ENCODE measurements at places on chromosomes 1 and 21.

DNA sequence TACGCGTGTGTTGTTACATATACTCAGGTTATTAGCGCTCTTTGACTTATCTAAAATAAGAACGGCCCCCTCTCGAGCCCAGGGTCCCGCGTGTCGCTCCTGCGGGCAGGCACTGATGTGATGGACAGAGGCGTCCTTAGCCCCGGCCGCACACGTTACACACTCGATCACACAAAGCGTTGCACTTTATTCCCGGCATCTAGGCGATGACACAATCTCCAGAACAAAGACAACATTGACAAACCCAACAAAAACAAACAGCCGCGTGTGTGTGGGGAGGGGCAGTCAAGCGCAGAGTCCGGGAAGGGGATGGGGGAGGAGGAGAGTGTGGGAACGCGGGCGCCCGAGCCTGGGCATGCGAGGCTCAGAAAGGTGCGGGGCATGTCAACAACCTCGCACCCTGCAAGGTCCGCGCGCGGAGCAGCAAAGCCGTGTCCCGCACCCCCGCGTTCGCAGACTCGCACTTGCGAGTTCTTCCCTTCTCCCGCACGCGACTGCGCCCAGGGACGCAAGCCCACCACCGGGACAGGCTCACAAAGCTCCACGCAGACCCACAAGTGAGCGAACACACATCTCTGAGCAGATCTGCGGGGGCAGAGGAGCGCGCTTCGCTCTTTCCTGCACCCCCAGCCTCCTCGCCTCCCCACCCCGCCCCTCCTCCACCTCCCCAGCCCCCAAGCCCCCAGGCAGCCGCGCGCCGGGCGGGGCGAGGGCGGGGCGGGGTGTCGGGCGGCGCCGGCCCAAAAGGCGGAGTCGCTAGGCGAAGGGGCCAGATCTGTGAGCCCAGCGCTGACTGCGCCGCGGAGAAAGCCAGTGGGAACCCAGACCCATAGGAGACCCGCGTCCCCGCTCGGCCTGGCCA is at the start of gene EFNA1:
Gene EFNA1, plus strand, starts transcription at position 772 of the 862 bp plus-strand sequence. CDS start 102 bp downstream, outside the sequence.
- DNase-seq, result peak; percentile 92

DNA sequence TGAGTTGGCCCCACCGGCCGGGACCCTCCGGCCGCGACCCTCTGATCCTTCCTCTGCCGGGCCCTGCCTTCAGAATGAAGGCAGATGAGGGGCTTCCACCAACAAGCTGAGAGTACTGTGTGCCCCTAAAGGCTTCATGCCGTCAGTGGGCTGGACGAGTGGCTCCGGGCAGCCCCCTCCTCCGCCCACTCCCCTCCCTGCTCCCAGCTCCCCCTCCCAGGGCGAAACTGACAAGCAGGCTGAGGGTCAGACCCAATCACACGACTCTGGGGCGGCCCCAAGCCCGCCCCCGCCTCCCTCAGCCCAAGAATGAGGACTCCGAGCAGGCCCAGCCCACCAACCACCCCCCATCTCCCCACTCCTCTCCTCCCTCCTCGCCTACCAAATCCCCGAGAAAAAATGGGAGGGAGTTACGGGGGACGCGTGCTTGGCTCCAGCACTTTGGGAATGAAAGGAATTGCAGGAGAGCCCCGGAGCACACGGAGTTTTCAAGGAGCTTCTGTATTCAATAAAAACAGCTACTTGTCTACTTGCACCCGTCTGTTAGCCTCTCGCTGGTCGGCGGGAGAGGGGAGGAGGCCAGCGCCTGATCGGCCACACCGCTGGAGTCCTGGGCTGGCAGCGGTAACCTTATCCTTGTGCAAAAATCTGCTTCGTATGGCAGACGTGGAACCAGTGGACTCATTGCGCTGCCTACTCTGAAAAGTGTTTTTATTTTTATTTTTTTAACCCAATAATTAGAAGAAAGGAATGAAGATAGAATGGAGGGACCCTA is at the start of gene COL11A1:
Gene COL11A1, minus strand, starts transcription at position 147 of the 775 bp plus-strand sequence. CDS start 344 bp downstream, outside the sequence.
- DNase-seq, result no peak

GRCh38 chr1:89047734-89048133 is 17.3 kb downstream of the GBP1 start:
- DNase-seq, result no peak

DNA sequence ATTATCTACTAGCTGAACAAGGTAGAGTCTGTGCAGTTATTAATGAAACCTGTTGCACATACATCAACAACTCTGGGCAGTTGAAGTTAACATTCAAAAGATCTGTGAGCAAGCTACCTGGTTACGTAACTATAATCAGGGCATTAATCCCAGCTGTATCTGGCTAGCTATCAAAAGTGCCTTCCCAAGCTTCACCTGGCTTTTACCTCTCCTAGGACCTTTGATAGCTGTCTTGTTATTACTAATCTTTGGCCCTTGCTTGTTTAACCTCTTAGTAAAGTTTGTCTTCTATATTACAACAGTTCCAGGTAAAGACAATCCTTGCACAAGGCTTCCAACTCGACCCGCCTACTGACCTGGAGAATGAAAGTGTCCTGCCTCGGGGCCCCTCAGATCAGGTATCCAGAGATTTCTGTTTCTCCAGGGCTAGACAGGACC is 29.6 kb upstream of the SLC6A9 start:
- no peak for DNase-seq

GRCh38 chr1:46068525-46068924 is 63.9 kb downstream of the PIK3R3 start:
- no peak for DNase-seq

DNA sequence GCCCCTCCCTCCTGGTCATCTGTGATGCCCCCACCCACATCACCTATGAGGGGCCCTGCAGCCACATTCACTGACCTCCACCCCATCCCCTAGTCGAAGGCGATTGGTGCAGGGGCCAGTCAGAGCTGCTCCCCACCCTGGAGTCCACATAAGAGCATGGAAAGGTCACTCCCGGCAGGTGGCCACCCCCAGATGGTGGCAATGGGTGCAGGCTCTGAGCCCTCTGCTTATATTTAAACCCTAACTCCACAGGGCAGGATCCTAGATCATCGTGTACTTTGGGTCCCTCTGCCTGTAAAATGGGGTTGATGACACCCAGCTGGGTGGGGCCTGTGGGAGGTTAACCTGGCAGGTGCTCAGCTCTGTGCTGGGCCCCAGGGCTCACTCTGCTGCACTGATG is 186.8 kb upstream of the C1orf174 start:
- no peak for DNase-seq

- DNase-seq, result peak; percentile 65
These were observed 229.7 kb upstream of the CACYBP start for GRCh38 chr1:174769961-174770549.

DNA sequence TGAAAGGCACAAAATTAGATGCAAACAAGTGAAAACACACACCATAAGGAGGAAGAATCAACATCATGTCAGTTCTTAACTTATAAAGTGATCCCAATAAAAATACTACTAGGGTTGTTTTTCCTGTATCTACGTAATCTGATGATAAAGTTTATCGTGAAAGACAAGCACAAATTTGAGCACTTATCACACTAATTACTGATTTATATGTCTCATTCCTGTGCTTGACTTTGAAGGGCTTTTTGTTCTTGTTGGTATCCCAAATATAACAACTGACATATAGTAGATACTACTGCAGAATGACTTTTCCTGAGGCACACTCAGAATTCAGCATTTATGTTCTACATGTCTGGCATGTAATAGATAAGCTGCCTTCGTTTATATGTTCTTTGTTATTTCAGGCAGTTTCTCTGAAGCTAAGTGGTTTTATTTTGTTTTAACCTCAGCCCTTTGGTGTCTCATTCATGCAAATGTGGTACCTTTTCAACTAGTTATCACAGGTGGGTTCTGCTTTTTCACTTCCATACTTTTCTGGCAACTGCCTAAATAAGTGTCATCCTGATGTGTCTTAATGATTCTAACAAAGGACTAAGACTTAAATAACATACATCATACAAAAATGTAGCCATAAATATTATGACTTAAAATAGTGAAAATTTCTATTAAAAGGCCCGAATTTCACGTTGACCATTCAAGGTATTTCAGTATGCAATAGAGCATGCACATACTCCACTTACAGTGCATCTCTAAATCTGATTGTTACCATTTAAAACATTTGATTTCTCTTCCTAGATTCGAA is 73.2 kb downstream of the LRRC8C start:
- DNase-seq, result no peak

DNA sequence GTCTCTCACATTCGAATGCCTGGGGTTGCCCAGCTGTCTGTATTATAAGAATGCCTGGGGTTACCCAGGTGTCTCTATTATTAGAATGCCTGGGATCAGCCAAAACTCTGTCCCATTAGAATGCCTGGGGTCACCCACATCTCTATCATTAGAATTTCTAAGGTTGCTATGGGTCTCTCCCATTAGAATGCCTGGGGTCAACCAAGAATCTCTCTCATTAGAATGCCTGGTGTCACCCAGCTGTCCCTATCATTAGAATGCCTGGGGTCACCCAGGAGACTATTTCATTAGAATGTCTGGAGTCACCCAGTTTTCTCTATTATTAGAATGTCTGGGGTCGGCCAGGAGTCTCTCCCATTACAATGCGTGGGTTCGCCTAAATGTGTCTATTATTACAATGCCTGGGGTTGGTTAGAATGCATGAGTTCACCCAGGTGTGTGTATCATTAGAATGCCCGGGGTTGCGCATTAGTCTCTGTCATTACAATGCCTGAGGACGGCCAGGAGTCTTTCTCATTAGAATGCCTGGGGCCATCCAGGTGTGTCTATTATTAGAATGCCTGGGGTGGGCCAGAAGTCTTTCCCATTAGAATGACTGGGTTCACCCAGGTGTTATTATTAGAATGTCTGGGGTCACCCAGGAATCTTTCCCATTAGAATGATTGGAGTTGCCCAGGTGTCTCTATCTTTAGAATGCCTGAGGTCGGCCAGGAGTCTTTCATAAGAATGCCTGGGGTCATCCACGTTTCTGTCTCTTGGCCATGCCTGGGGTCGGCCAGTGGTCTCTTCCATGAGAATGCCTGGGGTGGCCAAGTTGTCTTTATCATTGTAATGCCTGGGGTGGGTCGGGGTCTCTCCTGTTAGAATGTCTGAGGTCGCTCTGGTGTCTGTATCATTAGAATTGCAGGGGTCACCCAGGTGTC is 59.6 kb downstream of the RNF187 start:
- DNase-seq, result no peak

- no peak for DNase-seq
These were observed 11.0 kb upstream of the TMEM200B start for GRCh38 chr1:29134695-29135028.

DNA sequence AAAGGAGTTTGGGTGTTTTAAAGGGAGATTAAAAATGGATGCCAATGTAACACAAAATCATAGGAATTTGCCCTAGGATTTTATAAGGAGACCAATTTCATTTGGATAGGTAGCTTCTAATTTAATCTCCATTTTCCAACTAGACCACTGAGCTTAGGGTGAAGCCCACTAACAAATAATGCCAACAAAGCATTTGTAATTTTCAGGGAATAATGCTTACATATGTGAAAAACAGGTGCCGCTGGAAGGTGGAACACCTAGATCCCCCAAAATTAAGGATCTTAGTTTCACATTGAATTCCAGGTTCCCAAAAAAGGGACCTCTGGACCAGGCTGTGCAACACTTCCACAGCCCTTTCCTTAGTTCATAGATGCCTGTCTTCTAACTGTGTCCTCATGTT is 66.2 kb upstream of the B3GALT5 start:
- DNase-seq, result no peak

GRCh38 chr1:84253891-84254290 is 47.6 kb upstream of the SAMD13 start:
- peak; percentile 96 for DNase-seq

- no peak for DNase-seq
These were observed 78.7 kb downstream of the ATP1A1 start for GRCh38 chr1:116451702-116452101.

DNA sequence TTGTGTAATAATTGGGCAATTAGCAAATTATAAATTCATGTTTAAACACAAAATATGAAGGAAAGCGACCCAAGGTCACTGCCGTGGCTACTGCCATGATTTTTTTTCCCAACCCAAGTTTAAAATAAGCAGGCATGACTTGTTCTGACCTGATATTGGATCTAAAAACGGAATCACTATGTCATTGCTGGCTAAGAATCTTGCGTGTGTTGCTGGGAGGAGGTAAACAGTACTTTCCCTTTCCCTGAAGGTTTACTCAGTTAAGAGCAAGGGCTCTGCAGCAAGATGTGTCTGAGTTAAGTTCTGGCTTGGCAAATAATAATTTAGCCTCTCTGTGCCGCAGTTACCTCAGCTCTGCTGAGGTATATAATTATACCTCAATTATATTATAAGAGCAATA is 125.7 kb upstream of the L1TD1 start:
- no peak for DNase-seq

DNA sequence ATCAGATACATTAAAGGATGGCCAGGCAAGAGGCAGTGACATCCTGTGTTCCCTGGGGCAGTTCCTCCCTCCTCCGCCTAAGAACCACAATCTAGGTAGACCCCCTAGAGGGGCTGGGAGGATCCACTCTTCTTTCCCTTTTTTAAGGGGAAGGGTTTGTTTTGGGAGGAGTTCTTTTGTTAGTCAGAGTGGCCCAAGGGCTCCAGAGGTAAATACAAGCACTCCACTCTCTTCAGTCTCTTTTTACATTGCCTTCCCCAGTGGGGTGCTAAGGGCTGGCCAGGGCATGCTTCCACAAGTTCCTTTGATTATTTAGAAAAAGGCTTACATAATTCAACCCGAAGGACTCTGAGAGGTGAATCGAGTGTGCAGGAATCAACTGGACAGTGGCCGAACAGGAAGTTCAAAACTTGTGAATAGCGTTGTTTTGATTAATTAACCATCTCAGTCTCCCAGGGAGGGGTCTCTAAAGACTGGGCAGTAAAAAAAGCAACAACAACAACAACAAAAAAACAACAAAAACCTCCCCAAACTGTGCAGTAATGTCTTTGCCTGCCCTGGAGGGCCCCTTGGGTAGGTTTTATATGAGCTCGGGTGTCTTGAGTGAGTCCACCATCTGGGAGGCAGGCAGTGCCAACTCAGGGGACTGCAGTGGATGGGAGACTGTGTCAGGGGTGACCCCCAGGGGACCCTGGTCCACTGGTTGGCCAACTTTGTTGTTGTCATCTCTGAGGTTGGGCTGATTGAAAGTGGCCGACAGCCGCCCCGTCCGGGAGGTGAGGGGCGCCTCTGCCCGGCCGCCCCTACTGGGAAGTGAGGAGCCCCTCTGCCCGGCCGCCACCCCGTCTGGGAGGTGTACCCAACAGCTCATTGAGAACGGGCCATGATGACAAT is 33.2 kb upstream of the ENO1 start:
- no peak for DNase-seq

DNA sequence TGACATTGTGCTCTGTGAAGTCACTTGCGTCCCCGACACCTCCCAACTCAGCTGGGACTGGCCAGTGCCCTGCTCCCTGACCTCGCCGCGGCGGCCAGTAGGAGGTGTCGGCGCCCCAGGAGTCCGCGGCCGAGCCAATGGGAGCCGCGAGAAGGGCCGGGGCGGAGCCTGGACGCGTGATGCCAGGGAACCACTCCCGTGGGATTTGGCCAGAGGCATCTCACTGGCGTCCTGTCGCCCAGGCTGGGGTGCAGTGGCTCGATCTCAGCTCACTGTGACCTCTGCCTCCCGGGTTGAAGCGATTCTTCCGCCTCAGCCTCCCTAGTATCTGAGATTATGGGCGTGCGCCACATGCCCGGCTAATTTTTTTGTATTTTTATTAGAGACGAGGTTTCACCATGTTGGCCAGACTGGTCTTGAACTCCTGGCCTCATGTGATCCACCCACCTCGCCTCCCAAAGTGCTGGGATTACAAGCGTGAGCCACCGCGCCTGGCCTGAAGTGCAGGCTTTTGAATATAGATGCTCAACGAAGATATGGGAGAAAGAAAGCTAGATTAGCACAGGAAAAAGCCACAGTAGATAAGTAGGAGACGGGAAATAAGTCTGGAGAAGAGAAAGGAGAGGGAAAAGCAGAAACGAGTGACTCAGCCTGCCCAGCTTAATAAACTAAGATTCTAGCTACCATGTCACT is 38.0 kb downstream of the ZBTB8OS start:
- DNase-seq, result peak; percentile 81

- DNase-seq, result no peak
These were observed 231.3 kb downstream of the SETD4 start for GRCh38 chr21:35829067-35829466.

All from NCI-H460 (cell line).